CD4-positive, alpha-beta T cell (primary cell): ENCODE measurements at places on chromosomes 4 and X.

- DNase-seq = no peak
Observed at GRCh38 chr4:10095296-10095991, 21.2 kb downstream of the WDR1 start.

DNA sequence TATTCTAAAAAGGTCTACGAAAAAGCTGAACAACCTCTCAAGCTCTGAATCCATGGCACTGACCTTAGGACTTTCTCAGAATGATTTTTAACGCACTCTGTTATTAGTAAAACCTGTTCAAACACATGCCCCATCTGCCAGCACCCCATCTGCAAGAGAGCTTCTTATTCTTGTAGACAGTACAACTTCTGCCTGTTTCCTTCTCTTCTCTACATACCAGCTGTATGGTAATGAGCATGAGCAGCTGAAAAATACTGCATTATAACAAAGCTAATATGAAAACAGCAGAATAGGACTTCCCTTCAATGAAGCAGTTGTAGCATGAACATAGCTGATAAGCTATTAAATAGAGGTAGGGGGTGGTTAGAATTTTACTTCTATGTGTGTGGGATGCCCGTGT lies 167.9 kb downstream of the FBXW7 start:
- DNase-seq = no peak

DNA sequence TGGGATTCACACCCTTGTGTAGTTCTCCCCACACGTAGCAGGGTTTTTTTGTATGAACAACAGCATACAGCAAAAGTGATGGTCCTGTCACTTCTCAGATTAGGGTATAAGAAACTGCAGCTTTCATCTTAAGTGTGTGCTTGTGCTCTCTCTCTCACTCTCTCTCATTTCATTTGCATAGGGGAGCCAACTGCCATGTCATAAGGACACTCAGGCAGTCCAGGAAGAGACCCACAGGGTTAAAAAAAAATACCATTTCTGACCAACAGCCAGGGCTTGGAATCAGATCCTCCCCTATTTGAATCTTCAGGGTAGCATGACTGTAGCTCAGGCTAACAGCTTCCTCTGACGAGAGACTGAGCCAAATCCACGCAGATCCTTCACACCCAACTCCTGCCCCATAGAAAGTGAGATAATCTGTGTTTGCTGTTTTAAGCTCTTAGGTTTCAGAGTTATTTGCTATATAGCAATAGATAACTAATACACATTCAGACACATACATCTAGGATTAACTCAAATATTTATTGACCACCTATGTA lies 331.2 kb downstream of the PAPSS1 start:
- no peak for DNase-seq

GRCh38 chr4:120760047-120760446 lies 162.5 kb downstream of the PRDM5 start:
- DNase-seq = no peak
